ENCODE measurements at places on chromosomes 3 and 15.

DNA sequence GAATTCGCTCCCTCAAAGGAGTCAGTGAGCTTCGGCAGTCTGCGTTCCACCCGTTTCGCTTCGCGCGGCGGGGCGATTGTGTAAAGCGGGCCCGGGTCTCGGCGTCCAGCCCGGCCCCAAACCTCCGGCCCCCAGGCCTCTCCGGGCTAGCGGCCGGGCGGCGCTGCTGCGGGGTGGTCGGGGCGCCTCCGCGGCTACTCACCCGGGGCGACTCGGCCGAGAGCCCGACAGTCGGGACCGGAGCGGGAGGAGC lies 412 bp downstream of the CHDH start:
- no peak for DNase-seq

DNA sequence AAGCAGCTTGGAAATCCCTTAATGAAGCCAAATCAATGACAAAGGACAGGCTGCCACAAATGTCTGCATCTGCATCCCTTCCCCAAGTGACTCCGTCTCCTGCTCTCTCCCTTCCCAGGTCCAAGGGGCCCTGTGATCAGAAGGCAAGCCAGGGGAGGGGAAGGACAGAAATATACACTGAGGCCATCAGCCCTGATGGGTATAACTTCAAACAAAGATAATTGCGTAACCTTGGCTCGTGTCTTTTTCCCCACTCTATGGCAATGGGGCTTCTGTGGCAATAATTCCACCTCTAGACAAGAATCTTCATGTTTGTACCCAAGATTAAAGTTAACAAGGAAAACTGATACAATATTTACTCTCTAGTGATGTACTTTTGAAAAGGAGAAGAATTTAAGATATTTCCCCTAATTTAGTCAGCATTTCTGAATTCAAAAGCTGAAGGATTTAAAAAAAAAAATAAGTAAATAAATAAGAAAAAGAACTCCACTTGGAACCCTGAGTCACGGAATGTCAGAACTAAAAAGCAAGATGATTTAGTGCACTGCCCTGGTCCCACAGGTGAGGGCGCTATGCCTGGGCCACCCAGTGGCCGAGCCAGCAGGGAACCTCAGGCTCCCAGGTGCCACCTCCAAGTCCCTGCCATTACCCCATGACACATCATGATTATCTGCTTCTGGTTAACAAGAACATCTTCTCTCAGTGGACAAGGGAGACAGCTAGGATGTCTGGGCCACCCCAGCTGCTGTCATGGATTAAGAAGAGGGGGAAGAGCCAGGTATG lies 154.5 kb downstream of the STT3B start:
- DNase-seq: no peak

GRCh38 chr3:175304404-175304803 lies 445.3 kb downstream of the NAALADL2 start:
- no peak for DNase-seq

GRCh38 chr3:131231710-131232389 lies 149.7 kb upstream of the NUDT16 start:
- DNase-seq: no peak

GRCh38 chr3:145427355-145427754 lies 733.6 kb downstream of the PLOD2 start:
- DNase-seq: no peak

GRCh38 chr3:183558495-183558894 lies 3.0 kb upstream of the KLHL6 start:
- DNase-seq: no peak

- peak; percentile 56 for DNase-seq
Measured at GRCh38 chr3:152524198-152525140, 255.7 kb downstream of the MBNL1 start.

DNA sequence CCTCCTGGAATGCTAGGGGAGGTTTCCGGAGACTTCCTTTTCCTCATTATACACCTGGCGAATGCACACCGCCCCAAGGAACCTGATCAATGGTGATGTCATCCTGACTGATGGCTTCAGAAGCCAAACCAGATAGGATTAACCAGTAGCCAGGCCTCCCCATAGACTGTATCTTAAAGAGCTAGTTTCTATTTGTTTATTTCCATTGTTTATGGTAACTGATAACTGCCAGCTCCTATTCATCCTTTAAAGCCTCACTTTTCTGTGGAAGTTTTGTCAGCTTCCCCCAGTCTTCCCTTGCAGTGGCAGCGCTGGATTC lies at the start of gene MKRN2OS:
Gene MKRN2OS (minus strand): TSS at position 27 of the 319 bp plus-strand sequence. CDS start 35 bp downstream, outside the sequence.
- DNase-seq: no peak

GRCh38 chr3:46110701-46111493 lies 83.6 kb upstream of the XCR1 start:
- peak; percentile 8 for DNase-seq
